Activated CD8-positive, alpha-beta memory T cell treated with anti-CD3 and anti-CD28 coated beads for 24 hours (primary cell): ENCODE measurements at places on chromosomes 1 and 21.

DNA sequence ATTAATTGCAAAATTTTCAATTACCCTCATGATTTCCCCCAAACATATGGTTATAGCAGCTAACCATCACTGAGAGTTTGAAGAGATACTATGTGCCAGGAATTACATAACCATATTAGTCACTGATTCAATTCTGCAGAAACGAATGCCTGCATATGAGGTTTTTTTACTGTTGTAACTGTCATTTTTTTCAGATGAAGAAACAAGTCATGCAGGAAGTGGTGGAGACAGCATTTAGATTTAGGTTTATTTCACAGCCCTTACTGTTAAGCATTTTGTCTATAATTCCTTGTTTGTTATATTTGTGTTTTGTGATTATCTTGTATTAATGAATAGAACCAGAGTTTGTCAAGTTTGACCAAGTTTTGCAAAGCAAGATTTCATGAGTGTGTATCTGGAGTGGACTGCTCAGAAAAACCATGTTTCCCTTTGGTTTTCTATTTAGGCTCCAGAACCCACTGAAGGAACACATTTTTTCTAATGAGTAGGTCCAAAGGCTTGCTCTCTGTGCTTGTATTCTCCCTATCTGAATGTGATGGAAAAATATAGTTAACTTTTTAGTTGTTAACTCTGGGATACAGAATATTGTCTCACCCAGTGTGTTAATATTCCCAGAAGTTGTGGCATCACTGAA, 308.5 kb upstream of the ADAMTS5 start:
- DNase-seq = no peak

DNA sequence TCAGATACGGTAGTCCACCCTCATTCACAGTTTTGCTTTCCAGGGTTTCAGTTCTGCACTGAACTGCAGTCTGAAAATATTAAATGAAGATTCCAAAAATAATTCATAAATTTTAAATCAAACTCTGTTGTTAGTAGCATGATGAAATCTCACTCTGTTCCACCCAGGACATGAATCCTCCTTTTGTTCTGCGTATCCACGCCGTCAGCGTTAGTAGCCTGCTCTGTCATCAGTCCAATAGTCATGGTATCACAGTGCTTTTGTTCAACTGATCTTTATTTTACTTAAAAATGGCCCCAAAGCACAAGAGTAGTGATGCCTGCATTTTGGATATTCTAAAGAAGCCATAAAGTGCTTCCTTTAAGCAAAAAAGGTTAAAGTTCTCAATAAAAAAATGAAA, 23.9 kb downstream of the CHD1L start:
- no peak for DNase-seq

DNA sequence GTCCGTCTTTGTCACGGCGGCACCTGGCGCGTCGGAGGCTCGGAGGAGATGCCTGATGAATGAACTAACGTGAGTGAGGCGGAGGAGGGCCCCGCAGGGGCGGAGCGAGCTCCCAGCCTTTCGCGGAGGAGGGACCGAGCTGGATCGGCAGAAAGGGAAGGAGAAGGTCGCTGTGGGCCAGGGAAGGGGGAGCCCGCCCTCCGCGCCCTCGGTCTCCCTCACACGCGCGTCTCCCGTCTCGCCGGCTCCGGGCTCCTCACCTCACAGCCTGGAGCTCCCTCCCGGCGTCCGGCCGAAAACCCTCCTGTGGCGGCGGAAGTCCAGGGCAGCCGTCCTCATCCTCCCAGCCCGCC, 519 bp downstream of the ZNF496 start:
- peak; percentile 87 for DNase-seq

DNA sequence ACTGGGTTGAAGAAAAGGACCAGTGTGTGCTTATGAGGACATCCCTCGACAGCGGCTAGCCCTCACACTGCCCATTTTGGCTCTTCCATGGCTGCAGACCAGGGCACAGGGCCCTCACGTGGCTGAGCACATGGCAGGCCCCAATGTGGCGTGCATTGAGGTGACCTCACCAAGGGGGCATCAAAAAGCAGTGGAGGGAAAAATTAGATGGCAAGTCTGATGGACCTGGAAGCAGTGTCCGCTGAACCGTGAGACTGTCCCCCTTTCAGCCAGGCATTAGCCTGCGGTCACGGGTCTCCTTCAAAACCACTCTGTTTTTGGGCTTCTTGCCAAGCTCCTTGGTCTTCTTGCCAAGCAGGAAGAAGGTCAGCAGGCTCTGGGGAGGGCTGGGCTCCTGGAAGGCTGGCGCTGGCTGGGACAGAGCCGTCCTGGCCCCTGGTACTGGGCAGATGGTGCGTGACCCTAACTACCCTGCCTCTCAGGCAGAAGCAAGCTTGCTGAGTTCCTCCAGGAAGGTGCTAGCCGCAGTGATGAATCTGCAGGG, 30.8 kb downstream of the TRIM67 start:
- no peak for DNase-seq

DNA sequence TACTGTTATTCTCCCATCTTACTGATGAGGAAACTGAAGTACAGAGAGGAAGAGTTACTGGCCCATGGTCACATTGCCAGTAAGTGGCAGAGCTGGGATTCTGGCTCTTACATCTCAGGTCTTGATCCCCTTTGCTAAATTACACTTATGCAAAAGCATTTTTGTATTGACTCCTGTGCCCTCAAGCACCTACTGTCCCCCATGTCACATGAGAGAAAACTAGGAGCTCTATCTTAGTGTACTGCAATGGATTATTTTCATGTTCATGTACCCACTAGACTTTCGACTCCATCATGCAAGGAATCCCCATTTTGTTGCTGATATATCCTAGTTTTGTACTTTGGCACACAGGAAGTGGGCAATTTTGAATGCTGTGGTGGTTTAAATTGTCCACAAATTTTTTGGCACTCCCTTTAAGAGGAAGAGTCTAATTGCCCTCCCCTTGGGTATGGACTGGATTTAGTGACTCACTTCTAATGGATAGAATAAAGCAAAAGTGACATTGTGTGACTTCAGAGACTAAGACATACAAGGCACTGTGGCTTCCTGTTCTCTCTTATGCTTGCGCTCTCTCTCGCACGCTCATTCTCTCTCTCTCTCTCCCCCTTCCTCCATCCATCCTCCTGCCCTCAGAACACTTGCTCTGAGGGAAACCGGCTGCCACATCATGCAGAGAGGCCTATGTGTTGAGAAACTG, 43.5 kb upstream of the JAK1 start:
- no peak for DNase-seq

DNA sequence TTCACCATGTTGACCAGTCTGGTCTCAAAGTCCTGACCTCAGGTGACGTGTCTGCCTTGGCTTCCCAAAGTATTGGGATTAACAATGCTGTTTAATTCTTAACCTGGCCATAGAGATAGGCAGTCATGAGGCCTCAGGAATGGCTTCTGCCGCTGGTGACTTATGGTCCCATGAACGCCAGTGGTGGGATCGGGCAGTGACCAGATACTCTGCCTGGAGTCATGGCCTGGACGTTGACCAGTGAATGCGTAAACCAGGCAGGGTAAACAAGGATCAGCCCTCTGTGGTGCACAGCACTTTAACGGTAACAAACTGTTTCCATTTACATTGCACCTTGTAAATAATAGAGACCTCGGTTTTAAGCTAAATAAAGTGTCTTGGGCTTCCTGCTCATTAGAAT, 23.0 kb downstream of the MTARC1 start:
- DNase-seq = no peak

- no peak for DNase-seq
Measured at GRCh38 chr1:209384710-209385550, 198.6 kb upstream of the CAMK1G start.

GRCh38 chr1:107149946-107150345, 9.1 kb downstream of the NTNG1 start:
- DNase-seq = no peak

GRCh38 chr1:12040457-12041051, 21.3 kb downstream of the MIIP start:
- no peak for DNase-seq

- DNase-seq = no peak
Measured at GRCh38 chr1:47870946-47871676, 126.1 kb downstream of the TRABD2B start.

DNA sequence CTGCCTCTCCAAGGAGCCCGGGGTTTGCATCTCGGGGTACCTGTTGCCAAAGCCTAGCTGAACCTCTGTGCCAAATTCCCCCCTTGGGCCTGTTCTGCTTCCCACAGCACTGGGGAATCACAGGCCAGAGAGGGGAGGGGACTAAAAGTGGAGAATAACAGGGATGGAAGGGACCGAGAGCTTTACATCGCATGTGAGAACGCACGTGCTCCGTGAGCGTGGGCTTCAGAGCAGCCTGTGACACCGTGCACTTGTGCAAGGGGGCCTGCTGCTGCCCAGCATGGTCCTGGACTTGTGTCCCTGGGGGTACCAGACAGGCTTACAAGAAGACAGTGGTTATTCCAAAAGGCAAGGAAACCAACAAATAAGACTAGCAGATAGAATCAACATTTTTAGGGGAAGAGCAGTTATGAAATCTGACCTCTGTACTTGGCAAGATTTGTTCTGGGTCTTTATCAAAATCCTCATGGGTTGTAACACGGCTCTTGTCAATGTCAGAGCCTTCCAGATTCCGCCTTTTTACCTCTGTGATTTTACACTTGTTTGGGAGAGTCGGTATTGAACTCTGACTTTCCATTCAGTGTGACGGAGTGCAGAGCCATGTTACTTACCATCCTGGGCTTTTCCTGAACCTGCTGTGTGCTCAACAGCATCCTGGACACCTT, 36.2 kb upstream of the TNFRSF1B start:
- no peak for DNase-seq

GRCh38 chr1:45643978-45644377, 20.1 kb upstream of the CCDC17 start:
- DNase-seq = no peak

GRCh38 chr1:203619091-203619780, 7.4 kb upstream of the ATP2B4 start:
- DNase-seq = no peak

DNA sequence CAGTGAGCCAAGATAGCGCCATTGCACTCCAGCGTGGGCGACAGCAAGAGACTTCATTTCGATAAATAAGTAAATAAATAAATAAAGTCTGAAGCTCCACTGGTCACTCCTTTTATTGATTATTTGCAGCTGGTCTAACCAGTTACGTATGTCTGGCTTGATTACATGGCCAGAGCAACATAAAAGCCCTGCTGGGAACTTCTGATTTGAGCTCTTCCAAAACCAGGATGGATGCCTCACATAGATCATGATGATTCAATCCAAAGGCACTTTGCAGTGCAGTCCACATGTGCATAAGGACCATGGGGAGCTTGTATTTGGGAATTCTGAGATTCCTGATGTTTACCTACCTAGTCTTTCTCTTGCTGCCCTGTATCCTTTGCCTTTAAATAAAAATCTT, 24.0 kb downstream of the NSUN4 start:
- no peak for DNase-seq

DNA sequence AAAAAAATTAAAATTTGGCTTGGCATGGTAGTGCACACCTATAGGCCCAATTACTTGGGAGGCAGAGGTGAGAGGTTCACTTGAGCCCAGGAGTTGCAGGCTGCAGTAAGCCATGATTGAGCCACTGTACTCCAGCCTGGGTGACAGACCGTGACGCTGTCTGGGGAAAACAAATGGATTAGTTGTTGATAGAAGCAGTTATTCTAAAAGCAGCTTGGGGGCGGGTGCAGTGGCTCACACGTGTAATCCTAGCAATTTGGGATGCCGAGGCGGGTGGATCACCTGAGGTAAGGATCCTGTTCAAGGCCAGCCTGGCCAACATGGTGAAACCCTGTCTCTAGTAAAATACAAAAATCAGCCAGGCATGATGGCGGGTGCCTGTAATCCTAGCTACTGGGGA, 40.3 kb downstream of the KIF1B start:
- no peak for DNase-seq

DNA sequence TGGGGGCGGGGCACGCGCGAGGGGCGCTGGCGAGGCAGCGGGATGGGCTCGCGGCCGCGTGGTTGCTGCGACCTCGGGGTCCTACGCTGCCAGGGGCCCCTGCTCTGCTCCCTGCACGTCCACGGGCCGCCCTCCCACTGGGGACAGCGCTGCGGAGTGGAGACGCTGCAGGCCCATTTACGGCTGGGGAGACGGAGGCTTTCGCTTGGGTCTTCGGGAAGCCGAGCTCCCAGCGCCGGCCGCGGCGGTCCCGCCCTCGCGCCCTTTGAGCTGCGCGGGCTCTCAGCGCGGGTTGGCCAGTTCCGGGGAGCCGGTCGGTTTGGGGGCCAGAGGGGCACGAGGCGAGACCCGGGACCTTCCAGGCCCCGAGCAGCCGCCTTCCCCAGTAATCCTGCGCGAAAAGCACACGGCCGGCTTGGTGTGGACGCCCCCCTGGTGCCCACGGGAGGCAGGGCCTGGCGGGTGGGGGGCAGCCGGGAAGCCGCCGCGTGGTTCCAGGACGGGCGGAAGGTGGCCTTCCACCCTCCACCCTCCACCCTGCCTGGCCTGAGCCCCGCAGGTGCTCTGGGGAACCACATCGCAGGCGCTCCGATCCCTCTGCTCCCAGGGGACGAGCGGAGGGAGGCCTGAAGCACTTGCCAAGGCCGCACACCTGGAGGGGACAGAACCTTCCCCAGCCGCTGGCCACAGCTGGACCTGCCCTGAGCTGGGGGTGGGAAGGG, 570 bp upstream of the PEX10 start:
- peak; percentile 81 for DNase-seq

DNA sequence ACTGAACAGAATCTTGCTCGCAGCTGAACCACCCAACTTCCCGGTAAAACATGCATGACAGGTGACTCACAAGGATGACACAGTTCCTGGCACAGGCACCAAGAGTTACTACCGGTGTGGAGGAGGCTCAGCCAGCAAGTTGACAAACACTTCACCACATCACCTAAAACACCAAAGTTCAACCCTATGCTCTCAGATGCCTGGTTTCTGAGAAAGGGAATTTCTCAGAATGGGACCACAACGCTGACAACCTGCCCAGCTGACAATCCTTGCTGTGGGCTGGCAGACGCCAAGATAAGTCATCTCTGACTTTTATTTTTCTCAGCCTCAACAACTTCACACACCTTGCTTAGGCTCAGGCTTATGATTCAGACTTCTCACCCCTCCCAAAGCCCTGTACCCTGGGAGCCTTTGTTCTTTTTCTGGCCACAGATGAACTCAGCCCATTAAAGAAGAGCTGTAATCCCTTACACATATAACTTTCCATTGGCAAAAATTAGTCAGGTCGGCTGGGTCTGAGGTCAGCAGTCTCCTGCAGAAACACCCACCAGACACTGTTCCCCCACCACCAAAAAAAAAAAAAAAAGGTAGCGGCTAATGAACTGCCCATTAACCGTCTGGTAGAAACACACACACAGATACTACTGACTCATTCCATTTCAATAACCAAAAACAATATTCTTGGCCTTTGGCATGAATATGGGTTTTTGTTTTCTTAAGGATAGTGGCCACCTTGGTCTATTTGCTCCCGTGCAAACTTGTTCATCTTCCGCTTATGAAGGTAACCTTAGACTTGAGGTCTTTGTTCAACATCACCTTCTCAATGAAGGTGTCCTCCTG, 10.8 kb upstream of the TIAM1 start:
- DNase-seq = peak; percentile 76
